Fibroblast of skin of back (primary cell): ENCODE measurements at places on chromosomes 5 and 9.

- no peak for DNase-seq
Measured at GRCh38 chr5:151248651-151249050, 4.3 kb upstream of the GM2A start.

GRCh38 chr5:17805227-17805825 is 171.1 kb downstream of the TAF11L14 start:
- no peak for DNase-seq

DNA sequence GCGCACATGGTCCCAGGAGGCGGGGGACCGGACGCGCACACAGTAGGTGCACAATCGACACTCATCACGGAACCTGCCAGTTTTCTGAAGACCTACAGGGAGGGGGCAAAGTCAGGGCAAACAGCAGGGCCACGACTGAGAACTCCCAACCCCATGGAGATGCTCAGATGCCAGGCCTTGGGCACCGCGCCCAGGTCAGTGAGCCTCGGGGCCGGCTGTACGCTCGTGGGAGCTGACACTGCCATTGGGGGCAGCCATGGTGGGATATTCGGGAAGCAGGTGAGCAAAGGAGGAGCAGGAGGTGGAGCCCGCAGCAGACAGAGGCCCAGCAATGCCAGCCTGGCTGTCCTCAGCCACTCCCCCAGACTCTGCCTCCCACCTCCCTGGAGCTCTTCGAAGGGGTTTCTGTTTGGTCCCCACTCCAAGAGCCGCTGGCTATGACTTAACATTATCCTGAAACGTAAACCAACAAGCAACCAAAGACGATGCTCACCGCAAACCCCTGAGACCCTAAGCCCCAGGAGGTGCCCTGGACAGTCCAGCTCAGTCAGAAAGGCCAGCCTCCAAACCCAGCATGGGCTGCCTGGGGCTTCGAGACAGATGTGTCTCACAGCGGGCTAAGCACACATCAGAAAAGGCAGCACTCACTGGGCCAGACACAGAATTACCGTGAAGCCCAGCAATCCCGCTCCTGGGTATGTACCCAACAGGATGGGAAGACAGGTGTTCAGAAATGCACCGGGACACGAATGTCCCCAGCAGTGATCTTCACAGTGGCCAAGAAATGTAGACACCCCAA is 78.4 kb downstream of the VAV2 start:
- DNase-seq, result no peak

GRCh38 chr9:107707428-107707837 is 217.9 kb upstream of the KLF4 start:
- DNase-seq, result peak; percentile 95
